ENCODE measurements at places on chromosomes 12 and 14.
A peak's percentile ranks its signal among the peaks of the same experiment; 100 is the strongest.

DNA sequence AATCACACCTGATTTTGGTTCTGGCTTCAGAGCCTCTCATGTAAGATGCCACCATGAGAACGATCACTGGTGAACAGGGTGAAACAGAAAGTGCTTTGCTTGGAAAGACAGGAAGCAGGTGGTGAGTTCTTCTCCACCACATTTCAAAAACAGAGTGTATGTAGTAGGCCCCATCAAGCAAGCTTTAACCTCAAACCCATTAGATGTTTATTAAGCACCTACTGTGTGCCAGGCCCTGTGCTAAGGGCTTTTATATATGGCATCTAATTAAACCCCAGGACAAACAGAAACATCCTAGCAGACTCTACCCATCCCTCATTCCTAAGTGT is 47.8 kb upstream of the MED13L start:
- DNase-seq: peak; percentile 6

DNA sequence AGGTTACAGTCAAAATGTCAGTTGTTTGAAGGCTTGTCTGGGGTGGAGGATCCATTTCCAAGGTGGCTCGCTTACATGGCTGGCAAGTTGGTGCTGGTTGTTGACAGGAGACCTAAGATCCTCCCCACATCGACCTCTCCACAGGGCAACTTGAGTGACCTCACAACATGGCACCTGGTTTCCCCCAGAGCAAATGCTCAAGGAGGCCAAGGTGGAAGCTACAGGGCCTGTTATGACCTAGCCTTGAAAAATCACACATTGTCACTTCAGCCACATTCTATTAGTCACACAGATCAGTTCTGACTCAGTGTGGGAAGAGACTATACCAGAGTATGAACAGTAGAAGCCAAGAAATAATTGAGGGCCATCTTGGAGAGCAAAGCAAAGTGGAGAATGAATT is 11.3 kb upstream of the GNG2 start:
- DNase-seq: peak; percentile 35

- peak; percentile 26 for DNase-seq
Observed at GRCh38 chr14:61420326-61420725, 98.9 kb downstream of the PRKCH start.

GRCh38 chr12:12207746-12208145 is 59.1 kb downstream of the LRP6 start:
- no peak for DNase-seq

- no peak for DNase-seq
Observed at GRCh38 chr12:107461222-107461975, 224.2 kb upstream of the PWP1 start.

GRCh38 chr12:65878540-65878939 is 54.3 kb downstream of the HMGA2 start:
- no peak for DNase-seq

DNA sequence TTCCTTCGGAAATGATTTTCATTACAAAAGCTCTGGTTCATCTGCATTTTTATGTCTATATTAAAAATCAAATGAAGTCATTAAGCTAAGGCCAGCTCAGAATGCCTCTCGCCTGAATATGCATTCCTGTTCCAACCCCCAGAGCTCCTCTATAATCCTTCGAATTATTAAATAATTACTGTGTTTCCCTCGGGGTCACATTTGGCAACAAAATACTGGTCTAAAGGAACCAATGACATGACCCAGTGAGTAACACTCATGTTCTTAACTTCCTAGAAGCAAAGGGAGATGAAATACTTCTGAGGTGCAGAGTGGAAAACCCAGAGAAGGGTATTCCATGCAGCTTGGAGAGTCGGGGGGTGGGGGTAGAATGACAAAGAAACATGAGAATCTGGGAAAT is 68.3 kb downstream of the FOXN3 start:
- no peak for DNase-seq

DNA sequence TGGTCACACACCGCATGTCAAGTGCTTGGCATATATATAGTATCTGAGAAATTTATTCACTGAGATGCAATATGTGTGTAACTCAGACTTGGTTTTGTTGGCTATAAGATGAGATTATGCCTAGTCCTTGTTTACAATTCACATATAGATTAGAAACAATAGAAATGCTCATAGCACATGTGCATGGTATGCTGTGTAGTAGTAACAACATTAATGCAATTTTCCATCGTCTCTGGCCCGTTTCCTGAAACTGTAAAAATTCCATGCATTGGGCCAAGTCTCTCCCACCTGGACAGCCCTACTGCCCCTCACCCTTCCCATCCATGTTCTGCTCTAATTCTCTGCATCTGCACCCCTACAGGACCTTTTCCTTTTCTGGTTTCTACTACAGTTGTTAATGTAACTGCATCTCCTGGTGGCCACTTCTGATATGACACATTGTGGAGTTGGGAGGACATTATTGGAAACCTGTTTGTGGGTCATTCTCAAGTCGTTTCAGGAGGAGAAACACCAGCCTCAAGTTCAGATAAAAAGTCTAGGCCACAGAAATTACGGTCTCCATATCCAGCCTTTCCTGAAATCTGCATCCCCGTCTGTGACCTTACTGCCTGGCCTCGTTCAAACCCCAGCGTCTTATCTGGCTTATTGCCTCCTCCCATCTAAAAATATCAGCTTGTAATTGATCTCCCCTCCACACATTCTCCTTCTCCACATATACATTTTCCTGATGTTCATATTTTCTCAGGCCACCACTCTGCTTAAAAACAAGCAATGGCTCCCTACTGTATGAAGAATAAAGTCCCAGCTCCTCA is 37.5 kb downstream of the EMP1 start:
- peak; percentile 16 for DNase-seq

GRCh38 chr14:65101631-65102440 is 481 bp downstream of the MAX start:
- DNase-seq: peak; percentile 53

DNA sequence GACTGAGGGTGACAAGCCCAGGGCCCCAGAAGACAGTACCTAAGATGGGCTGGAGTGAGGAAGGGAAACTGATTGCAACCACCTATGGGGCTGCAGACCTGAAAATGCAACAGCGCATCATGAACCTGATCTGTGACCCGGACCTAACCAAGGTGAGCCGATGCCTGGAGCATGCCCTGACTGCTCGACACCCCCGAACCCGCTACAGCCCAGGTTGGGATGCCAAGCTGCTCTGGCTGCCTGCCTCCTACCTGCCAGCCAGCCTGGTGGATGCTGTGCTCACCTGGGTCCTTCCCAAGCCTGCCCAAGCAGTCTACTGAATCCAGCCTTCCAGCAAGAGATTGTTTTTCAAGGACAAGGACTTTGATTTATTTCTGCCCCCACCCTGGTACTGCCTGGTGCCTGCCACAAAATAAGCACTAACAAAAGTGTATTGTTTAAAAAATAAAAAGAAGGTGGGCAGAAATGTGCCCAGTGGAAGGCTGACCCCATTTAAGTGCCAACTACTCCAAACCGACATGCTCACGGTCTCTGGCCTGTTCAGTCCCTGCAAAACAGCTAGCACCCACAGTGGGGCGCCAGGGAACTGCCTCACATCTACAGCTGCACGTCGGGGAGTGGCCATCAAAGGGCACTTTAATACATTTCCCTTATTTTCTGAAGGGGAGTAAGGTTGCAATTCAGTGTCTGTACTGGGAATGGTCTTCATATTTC is 4.2 kb downstream of the RDH5 start:
- peak; percentile 63 for DNase-seq

DNA sequence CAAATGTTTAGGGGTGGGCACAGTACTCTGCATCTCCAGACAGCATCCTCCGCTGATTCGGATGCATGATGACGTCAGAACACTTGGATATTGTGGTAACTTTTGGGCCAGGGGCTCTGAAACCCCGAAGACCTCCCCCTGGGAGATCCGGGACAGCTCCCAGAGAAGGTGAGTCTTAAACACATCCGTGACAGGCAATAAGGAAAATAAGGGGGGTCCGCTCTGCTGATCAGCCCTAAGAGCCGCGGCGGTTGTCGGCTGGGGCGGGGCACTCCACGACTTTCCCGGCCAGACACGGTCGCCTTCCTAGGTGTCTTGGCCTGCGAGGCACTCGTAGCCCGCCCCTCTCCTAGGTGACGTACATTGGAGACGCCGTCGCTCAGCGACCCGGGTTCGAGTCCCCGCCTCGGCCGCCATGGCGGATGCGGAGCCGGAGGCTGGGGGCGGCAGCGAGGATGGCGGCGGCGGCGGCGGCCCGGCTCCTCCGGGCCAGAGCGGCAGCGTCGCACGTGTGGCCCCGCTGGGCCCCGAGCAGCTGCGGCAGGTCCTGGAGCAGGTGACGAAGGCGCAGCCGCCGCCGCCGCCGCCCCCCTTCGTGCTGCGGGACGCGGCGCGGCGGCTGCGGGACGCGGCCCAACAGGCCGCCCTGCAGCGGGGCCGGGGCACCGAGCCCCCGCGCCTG is at the start of gene ZNF839:
Gene ZNF839, plus strand, starts transcription at position 396 of the 682 bp plus-strand sequence. Its CDS starts 20 bp downstream, at position 416.
- peak; percentile 93 for DNase-seq

DNA sequence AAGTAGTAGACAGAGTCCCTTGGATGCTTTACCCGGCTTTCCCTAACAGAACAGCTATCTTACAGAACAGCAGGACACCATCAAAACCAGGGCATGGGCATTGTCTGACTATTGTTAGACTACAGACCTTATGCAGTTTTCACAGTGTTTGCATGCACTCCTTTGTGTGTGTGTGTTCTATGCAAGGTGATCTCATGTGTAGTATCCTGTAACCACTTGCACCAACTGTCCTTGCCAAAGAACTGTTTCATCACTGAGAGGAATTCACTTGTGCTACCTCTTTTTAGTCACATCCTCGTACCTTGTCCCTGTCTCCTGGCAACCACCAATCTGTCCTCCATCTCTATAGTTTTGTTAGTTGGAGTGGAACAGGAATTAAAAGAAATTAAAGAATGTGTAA is 183.6 kb upstream of the PZP start:
- no peak for DNase-seq

- no peak for DNase-seq
Observed at GRCh38 chr12:104490850-104491249, 34.1 kb downstream of the CHST11 start.
